ENCODE measurements at places on chromosomes 3 and 15.

- DNase-seq = no peak
These were observed 77.8 kb downstream of the B3GNT5 start for GRCh38 chr3:183330881-183331280.

- DNase-seq = no peak
These were observed 71.2 kb upstream of the GOLGA8B start for GRCh38 chr15:34654625-34655024.

DNA sequence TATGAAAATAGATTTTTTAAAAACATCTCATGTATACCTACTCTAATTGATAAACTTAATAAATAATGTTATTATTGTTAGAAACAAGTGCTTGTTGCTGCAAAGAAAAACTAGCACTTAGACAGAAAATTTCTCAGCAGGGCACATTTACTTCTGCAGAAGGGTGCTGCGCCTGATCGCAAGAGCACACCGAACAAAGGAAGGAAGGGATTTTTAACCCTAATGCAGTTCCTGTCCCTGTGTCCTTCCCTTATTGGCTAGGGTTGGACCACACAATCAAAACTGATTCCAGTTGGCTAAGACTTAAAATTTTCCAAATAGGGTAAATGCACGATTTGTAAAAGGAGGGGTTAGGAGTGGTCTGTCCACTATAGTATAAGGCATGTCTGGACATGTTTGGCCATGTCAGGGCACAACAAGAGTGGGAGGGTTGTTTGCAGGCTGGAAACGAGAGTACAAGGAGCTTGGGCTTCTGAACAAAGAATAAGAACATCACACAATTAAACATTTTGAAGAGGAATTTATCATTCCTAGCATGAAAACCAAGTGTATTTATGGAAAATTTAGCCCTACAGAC, 4.7 kb downstream of the DTWD1 start:
- DNase-seq = no peak

GRCh38 chr15:65318870-65319356, 14.4 kb downstream of the RNU5B-1 start:
- DNase-seq = peak; percentile 59

GRCh38 chr3:73324203-73325155, 263.0 kb downstream of the EBLN2 start:
- DNase-seq = peak; percentile 45

Measured in MG63 (cell line).